ENCODE measurements at places on chromosomes 6 and 20.
A peak's percentile ranks its signal among the peaks of the same experiment; 100 is the strongest.

DNA sequence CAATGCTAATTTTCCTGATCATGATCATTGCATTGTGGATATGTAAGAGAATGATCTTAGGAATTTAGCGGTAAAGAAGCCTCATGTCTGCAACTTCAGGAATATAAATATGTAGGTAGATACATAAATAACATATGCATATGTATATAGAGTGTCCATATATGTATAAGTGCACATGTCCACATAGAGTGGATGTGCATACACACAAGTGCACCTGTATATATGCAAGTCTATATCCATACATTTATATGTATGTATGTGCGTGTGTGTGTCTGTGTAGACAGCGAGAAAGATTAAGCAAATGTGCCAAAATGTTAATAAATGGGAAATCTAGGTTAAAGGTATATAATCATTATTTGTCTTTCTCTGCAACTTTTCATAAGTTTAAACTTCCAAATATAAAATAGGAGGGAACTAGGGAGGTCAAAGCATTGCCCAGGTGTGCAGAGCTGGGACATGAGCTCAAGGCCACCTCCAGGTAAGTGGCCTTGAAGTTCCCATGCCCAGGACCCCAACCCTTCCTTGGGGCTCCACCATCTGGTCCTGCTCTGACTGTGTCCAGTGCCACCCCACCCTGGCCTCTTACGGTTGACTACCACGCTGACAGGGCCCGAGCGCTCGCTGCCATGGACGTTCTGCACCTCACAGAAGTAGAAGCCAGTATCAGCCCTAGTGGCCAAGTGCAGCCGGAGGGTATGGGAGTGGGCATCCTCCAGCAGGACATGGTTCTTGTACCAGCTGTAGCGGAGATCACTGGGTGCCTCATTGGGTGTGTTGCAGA is 9.6 kb downstream of the SIGLEC1 start:
- DNase-seq: no peak

- no peak for DNase-seq
Observed at GRCh38 chr20:57498425-57499400, 26.2 kb downstream of the CTCFL start.

DNA sequence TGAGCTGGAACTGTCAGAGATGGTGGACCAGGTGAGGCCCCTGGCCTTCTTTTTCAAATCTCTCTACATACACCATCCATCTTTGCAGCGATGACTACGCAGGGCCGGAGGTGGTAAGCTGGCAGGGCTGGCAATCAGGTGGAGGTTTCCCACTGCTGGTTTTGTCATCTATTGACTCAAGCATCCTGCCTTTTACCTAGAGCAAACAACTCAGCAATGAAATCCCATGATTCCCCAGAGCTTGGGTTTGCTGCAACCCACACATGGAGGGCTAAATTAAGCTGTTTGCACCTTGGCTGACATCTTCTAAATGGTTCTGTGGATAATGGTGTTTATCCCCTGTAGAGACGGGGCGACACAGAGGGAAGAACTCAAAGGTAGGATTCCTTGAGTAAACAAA is 170.2 kb downstream of the SCP2D1 start:
- DNase-seq: no peak

GRCh38 chr20:61170496-61171320 is 81.4 kb upstream of the CDH4 start:
- no peak for DNase-seq

- DNase-seq: peak; percentile 13
Observed at GRCh38 chr6:3455147-3455568, 1.7 kb downstream of the SLC22A23 start.

- no peak for DNase-seq
Observed at GRCh38 chr20:4516876-4517275, 204.8 kb upstream of the PRND start.

GRCh38 chr6:146029573-146030184 is 817 bp downstream of the GRM1 start:
- no peak for DNase-seq

DNA sequence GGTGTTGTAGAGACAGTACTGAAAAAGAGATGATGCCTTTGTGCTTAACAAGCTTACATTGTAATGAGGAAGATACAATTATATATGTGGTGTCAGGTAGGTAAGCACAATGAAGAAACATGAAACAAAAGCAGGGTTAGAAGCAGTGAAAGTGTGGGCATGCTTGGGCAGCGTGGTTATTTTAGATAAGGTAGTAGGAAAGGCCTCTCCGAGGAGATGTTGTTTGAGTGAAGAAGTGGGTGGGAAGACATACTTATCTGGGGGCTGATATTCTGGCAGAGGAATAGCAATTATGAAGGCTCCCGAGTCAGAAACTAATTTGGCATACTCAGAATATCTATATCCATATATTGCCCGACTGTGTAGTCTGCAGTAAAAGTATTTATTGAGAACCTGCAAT is 4.7 kb downstream of the CDKAL1 start:
- DNase-seq: no peak

GRCh38 chr6:25457516-25457915 is 178.3 kb downstream of the CARMIL1 start:
- no peak for DNase-seq

- no peak for DNase-seq
Observed at GRCh38 chr6:44275749-44276648, 5.7 kb downstream of the TMEM151B start.

DNA sequence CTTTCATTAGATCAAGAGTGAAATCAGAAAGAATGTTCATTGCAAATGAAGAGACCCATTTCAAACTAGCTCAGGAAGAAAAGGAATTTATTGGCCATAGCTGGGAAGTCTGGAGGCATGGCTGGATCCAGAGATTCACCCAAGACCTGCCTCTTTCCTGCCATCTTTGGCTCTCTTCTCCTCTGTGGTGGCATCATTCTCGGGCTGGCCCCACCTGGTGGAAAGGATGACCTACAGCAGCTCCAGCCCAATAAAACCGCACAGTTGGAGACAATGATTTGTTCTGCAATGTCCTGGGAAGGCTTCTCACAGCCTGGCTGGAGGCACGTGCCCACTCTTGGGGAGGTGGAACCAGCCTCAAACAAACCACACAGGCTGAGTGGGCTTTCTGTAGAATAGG is 18.1 kb upstream of the FERMT1 start:
- DNase-seq: no peak
